GM10248 (cell line): ENCODE measurements at places on chromosomes 2 and 18.

GRCh38 chr2:9838391-9838790 lies 4.9 kb upstream of the TAF1B start:
- DNase-seq = no peak

- DNase-seq = no peak
These were observed 293.9 kb downstream of the CYRIA start for GRCh38 chr2:16371751-16372150.

DNA sequence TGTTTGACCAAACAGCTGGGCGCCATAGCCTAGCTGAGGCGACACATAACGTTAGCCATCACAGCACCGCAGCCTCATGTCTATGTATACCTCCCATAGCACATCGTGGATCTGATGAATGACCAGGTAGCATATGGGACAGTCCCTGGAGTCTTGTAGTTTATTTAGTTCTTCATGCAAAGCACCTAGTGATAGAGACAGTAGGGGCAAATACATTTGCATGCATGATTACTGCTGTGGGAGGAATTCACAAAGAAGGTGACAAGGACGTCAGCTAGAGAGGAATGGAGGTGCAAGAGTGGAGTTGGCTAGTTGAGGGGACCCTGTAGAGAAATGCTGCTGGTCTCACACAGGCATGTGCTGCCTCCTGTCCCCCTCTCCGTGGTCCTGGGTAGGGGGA lies 478.9 kb upstream of the HS6ST1 start:
- DNase-seq = no peak

GRCh38 chr2:120880381-120880780 lies 144.7 kb downstream of the GLI2 start:
- no peak for DNase-seq

- DNase-seq = no peak
These were observed 253.1 kb upstream of the PXDN start for GRCh38 chr2:1997409-1997808.

DNA sequence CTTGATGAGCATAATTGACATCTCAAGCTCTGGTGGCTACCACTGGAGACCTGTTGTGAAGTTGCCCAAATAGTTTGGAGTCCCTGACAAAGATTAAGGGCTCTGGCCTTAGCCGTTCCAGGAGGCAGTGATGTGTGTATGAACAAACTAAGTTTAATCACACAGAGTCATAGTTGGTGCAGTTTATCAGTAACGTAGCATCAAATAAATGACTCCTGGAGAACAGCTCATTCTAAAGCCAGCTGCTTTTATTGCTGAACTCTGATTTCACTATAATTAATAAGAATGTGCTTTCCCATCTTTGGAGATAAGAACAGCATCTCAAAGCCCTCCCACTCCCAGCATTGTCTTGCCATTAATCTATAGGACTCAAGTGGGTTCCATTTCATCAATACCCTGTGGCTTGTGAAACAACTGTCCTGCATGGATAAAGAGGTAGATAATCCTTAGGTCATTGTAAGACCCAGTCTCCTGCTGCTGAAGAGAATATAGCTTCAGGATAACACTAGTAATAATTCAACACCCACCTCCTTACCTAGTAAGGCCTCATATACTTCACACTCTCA lies 211.4 kb upstream of the THUMPD2 start:
- no peak for DNase-seq

DNA sequence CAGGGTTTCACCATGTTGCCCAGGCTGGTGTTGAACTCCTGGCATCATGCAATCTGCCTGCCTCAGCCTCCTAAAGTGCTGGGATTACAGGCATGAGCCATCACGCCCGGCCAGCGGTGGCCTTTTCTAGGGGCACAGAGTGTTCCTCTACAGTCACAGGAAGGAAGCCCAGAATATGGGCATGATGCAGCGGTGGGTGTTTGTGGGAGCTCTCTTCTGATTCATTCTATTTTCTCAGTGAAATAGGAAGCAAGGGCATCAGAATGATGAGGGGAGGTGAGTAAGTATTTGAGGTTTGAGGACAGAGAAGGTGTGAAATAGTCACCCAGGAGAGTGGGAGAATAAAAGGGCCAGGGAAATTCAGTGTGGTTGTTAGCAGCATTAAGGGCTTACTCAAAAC lies 70.3 kb upstream of the PSME4 start:
- no peak for DNase-seq

DNA sequence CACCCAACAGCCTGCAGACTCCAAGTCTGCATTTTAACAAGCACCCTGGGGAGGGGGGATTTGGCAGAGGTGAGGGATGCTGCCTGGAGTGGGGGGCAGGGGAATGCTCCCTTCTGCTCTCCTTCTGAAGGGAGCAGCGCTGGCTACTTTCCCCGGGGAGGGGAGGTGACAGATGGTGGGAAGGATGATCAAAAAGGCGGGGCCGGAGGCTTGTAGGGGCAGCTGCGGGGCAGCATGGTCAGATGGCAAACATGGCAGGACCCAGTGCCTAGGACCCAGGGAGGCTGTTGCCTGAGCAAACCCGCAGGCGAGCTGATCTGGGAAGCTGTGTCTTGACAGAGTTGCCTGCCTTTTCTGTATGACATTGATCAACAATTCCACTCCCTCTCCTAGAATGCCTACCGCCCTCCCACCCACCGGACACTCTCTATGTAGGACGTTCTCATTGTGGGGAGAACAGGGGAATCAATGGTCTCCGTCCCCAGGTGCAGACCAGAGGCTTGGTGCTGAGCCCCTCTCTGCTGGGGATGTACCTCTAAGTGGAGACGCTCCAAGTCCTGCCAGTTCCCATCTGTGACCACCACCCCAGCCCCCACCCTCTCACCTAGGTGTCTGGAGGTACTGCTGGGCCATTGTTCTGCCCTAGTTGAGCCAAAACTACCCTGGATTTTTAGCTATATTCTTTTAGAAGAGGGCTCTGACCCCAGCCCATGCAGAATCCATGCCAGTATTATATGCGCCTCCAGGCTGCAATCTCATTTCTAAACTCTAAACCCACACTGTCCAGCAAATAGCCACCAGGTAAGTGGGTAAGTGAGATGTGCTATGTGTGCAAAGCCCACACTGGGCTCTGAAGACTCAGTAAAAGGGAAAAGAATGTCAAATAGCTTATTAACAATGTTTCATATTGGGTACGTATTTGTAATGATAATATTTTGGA lies 89.7 kb upstream of the SEC11C start:
- no peak for DNase-seq

DNA sequence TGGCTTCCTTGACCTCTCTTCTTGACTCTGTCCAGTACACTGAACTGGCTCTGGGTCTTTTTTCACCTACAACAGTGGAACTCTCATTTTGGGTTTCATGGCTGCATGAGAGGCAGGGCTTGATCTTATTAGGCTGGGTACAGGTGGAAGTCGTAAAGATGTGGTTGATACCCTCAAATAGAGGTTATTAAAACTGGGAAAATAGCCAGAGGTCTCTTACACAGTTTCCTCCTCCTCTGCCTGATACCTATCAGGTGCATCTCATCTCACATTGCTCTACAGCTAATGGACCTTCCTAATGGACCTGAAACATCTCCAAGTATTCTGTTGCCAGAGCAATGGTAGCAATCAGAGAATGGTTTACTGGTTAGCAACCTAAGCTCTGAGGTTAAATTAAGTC lies 231.8 kb downstream of the ETAA1 start:
- DNase-seq = no peak

DNA sequence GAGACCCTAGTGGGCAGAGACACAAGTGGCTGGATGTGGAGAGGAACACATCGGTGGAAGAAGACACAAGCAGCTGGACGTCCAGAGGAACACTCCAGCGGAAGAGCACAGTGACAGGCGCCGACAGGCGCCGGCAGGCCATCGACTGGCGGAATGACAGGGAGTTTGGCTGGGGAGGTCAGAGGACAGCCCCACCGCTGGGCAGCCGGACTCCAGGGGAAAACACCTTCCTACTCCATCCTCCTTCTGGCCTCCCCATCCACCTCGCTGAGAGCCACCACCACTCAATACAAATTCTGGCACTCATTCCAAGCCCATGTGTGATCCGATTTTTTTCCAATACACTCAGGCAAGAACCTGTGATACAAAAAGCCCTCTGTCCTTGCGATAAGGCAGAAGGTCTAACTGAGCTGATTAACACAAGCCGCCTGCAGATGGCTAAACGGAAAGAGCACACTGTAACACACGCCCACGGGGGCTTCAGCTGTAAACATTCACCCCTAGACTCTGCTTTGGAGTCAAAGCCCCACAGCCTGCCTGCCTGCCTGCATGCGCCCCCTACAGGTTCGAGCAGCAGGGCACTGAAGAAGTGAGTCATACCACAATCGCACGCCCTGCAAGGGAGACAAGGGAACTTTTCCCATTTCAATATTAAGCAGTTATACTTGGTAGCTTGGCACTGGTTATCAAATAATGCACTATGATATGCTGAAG lies 50.2 kb upstream of the LRP1B start:
- no peak for DNase-seq

DNA sequence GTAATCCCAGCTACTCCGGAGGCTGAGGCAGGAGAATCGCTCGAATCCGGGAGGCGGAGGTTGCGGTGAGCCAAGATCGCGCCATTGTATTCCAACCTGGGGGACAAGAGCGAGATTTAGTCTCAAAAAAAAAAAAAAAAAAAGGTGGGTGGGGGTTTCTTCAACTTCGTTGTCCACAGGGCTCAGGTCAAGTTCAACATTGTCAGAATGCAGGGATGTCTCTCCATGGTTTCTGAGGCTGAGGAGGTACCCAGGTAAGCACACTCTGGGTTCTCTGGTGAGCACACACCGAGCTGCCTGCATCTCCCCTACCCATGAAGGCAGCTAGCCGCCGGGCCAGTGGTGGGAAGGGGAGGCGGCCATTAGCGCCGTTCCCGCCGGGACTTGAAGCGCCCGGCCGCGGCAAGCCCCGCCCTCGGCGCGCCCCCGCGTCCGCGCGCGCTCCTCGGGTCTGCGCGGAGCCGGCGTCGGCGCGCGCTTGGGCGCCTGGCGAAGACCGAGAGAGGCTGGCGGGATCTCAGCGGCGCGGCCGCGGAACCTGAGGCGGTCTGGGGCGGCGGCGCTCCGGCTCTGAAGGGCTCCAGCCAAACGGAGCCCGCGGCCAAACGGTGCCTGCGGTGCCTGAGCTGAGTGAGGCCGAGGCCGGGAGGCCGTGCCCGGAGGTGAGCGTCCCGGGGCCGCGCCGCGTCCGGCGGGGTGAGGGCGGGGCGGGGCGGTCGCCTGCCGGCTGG lies at the start of gene UBXN2A:
TSS of gene UBXN2A (plus strand) at position 477 of the 731 bp plus-strand sequence. CDS start 17,852 bp downstream, outside the sequence.
- DNase-seq = peak; percentile 89

DNA sequence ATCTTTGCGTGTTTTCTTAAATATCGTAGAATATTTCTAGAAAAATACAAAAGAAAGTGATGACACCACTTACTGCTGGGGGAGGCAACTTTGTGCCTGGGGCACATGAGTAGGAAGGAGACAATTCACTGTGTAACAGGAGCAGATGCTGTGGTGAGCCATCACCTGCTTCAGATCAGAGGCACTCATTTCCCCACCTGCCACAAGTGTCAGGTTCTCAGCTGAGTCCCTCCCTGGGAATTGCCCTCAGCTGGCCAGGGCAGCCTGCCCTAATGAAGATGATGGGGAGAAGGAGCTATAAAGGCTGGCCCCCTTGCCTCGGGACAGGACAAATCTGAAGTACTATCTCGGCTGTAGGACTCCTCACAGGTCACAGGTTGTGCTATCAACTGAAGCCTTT lies 322.8 kb downstream of the STK39 start:
- no peak for DNase-seq

GRCh38 chr2:38960609-38961320 lies 71.1 kb downstream of the ARHGEF33 start:
- DNase-seq = no peak

GRCh38 chr18:7273301-7273921 lies 42.5 kb downstream of the LRRC30 start:
- DNase-seq = no peak

DNA sequence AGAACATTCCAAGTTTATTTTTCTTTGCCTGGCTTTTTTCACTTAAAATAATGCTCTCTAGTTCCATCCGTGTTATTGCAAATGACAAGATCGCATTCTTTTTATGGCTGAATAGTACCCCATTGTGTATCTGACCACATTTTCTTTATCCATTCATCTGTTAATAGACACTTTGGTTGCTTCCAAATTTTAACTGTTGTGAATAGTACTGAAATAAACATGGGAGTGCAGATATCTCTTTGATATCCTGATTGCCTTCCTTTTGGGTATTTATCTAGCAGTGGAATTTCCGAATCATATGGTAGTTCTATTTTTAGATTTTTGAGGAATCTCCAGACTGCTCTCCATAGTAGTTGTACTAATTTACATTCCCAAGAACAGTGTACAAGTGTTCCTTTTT lies 230.5 kb downstream of the FIGN start:
- no peak for DNase-seq

DNA sequence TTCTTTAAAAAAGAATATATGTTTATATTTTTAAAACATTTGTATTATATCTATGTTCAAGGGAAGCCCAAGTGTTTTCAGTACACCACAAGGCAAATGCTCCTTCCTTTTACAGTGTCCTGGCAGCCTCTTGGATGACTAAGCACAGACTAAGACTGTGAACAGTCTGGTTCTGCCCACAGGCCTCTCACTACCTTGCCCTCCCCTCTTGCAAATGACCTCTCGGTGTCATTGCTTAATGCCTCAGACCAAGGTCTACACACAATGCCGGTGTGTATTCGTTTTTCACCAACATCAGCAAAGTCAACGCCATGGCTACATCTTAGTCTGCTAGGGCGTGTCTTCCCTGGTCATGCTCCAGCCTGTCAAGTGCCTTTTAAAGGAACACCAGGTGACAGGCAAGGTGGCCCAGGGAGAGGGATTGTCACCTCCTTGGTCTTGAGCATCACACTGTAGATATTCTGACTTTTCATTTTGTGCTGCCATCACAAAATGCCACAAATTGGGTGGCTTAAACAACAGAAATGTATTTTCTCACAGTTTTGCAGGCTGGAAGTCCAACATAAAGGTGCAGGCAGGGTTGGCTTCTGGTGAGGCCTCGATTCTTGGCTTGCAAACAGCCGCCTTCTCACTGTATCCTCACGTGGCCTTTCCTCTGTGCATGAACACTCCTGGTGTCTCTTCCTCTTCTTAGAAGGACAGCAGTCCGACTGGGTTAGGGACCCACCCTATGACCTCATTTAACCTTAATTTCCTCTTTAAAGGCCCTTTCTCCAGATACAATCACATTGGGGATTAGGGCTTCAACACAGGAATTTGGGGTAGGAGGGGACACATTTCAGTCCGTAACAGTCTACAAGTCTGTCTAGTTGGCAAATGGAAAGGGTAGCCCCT lies 266.5 kb downstream of the KLHL29 start:
- no peak for DNase-seq

DNA sequence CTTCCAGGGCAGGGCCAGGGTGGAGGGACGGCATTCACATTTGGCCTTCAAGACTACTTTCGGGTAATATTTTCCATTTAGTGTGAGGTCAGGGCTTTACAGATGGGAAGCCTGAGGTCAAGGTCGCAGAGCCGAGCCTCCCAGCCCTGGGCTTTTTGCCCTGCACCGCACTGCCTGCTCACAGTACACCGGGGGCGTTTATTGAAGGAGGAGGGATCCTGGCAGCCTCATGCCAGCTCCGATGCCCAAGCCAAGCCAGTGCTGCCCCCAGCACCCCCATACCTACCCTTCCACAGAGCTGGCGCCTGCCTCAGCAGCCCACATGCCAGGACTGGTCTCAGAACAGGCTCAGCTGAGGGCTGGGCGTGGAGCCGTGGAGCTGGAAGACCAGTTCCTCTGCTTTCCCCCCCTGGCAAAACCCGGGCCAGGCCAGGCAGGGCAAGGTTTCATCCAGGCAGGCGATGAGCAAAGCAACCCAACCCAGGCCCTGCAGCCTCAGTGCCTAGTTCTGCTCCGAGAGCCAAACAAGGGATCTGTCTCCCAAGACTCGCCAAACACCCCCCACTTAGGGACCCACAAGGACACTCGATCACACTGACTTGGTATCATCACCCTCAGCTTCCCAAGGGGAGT lies 11.9 kb downstream of the SDC1 start:
- DNase-seq = no peak

GRCh38 chr2:162826921-162827320 lies 11.6 kb downstream of the KCNH7 start:
- no peak for DNase-seq
